ENCODE measurements at places on chromosomes 1 and 21.

GRCh38 chr1:116195077-116195868, 84.1 kb downstream of the MAB21L3 start:
- DNase-seq, result no peak

- DNase-seq, result no peak
These were observed 91.7 kb downstream of the CDC14A start for GRCh38 chr1:100443811-100444571.

DNA sequence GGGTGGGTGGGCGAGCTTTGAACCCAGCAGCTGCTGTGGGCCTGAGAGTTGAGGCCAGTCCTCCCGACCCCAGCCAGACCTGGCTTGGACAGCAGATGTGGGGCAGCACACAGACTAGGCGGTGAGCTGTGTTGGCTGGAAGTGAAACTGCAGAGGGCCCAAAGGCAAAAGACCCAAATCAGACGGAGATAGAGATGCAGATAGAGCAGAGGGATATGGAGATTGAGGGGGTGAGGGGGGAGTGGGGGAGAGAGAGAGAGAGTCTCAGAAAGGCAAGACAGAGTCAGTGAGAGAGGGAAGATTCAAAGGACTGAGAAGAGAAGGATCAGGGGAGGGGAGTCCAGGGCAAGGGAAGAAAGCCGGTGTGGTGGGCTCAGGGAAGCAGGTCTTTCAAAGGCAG, 17.0 kb upstream of the POU3F1 start:
- no peak for DNase-seq

GRCh38 chr1:101278845-101279244, 42.0 kb downstream of the S1PR1 start:
- no peak for DNase-seq

DNA sequence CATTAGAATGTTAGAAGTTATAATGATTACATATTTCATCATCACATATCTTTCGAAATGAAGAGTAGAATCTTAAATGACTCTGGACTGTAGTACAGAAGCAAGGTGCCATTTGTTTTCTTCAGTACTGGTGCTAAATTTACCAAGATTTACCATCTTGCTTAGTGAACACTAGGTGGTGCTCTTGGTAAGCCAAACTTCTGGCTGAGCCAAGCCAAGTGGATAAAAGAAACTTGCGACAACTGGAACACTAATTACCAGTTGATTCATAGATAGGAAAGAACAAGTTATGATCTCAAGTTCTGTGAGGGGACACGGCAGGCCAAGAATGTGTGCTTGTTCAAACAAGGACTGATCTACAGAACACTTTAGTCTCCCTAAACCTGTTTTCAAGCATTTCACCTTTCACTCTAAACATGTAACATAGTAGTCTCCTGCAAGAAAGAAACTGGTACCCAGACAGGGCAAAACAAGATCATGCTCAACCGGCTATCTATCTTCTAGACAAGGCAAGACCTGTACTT, 19.8 kb downstream of the SPRTN start:
- no peak for DNase-seq

DNA sequence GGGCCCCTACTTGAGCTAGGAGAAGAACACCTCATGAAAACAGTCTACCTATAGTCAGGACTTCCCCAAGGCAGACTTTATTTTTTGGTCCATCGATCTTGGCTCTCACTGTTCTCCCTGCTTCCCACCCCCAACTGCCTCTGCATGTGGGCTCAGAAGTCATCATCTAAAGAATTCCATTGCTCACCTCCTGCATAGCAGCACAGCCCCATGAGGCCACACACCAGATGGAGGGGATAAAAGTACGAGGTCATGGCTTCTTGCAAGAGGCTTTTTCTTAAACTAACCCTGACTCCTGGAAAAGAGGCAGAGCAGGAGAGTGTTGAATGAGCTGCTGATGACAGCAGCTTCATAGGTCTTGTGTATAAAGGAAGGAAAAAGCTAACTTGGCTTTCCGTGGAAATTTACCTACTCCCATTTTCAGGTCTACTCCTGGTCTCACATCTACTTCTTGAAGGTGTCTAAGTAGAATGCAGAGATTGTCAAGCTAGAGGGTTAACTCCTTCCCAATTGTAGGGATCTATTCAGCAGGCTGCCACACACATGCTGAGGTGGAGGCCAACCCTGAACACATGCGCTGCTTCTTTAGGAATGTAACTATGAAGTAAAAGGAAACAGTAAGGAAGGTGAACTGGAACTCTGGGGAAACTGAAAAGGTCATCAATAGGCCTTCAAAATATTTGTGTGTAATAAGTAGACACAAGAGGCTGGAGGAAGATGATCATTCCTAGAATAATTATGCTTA, 18.7 kb downstream of the WNT2B start:
- no peak for DNase-seq

DNA sequence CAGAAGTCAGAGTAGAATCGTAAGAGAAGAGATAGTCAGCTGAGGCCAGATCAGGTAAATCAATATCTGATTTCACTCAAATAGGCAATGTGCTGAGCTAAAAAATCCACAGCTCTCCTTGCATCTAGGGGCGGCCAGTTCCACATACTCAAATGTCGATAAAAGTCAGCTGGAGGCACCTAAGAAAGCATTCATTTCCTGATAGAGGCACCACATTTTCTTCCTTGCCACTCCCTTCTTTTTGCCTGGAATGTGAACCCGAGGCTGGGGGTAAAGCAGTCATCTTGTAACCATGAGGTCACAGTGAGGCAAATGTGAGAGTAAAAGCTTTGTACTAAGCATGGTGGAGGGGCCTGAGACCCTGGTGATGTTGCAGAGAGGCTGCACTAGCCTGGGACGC, 24.2 kb upstream of the CTPS1 start:
- DNase-seq, result no peak

- no peak for DNase-seq
These were observed 10.7 kb downstream of the HMGN2 start for GRCh38 chr1:26482921-26483320.

- no peak for DNase-seq
These were observed 9.6 kb upstream of the GPR37L1 start for GRCh38 chr1:202112859-202113689.
